Activated CD4-positive, alpha-beta T cell treated with anti-CD3 and anti-CD28 coated beads, Interleukin-2, amount 10 ng/mL, durations not matched to agents 7 days and 5 days (primary cell): ENCODE measurements at places on chromosomes 7 and 10. TPM values are rescaled to one million over a fixed set of nuclear protein-coding genes. Genes with fewer than 3 reads are reported as not detected.

DNA sequence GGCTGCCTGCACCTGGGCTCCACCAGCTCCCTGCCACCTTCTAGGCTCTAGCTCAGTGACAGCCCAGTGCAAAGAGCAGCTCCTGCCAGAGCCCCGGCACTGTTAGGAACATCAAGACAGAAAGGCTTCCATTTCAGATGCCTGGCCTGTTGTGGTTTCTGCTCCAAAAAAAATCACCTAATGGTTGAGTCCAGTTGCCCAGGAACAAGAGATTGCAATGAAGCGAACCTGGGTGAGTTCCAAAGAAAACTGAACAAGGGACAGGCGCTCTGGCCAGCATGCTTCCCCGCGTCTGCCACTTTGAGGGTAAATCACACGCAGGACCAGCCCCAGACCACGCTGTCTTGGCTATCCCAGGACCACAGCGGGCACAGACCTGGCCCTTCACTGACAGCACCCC is 47.0 kb upstream of the RASGEF1A start:
- no peak for DNase-seq

GRCh38 chr10:1213252-1214070 is 157.3 kb downstream of the WDR37 start:
- no peak for DNase-seq

DNA sequence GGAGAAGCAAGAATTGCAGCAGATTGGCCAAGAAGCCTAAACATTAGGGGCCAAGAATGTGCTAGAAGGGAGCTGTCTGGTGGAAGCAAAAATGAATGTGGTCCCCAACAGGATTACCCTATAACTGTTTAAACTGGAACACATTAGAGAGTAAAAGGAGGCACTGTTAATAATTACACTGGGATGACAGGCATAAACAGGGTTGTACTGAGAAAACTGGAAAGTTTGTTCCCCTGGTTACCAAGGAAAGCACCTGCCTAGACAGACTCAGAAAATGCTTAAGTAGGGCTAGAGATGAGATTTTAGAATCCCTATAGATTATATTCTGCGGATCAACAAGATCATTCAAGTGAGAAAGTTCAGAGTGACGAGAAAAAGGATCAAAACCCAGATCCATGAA is 100.8 kb downstream of the CTTNBP2 start:
- DNase-seq: no peak

DNA sequence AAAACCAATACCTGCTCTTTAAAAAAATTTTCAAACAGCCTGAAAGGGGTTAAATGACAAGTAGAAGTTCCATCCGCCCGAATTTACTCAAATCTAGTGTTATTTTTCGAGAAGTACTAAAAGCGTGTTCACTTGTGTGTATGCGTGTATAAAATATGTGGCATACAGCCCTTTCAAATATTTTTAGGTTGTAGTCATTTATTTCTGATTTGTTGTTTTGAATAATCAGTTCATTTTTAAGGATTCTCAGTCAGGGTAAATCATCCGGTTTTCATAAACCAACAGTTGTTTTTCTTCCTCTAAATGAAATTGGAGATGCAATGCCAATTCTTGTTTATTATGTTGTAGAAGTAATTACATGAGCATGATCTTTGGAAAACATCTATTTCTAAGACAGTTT is 6.9 kb upstream of the SUN1 start:
- DNase-seq: no peak

- no peak for DNase-seq
These were observed 9.3 kb downstream of the ADD3 start for GRCh38 chr10:110017052-110017451.

- no peak for DNase-seq
These were observed 11.4 kb downstream of the PDIA4 start for GRCh38 chr7:149016876-149017275.

- no peak for DNase-seq
These were observed 10.3 kb downstream of the FAM3C start for GRCh38 chr7:121385800-121386179.

DNA sequence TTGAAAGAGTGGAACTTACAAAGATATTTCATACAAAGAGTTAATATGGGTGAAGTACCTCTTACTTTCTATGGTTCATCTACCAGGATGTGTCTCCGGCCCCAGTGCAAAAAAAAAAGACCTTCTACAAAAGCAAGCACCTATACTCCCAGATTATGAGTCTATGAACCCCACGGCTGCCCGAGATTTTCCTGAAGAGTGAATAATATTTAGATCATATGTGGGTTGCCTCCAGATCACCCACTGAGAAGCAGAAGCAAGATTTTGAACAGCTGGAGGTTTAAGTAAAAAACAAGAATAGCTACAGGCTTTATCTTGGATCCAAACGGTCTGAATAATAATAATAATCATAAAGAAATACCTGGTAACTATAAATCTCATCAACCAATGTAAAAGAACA is 207.7 kb downstream of the SKAP2 start:
- no peak for DNase-seq

GRCh38 chr10:35372329-35372728 is 36.0 kb downstream of the CCNY start:
- no peak for DNase-seq

The FAM20C gene
- 0.47 TPM for total RNA-seq

DNA sequence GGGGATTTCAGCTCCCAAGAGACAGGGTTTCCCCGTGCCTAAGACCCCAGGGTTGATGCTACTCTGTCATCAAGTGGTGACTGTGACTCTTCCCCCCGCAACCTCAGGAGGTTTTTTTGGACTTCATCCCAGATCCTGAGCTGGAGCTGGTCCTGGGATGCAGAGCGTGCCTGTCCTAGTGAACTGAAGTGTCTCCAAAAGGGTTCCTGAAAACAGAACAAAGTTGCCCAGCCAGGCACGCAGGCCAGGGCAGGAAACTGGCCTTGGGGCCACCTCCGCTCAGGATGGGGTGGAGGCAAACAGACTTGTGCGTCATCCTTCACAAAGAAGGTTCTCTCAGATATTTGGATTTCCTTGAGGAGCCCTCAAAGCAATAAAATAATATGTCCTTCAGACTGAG is 118.9 kb downstream of the ITIH5 start:
- no peak for DNase-seq

DNA sequence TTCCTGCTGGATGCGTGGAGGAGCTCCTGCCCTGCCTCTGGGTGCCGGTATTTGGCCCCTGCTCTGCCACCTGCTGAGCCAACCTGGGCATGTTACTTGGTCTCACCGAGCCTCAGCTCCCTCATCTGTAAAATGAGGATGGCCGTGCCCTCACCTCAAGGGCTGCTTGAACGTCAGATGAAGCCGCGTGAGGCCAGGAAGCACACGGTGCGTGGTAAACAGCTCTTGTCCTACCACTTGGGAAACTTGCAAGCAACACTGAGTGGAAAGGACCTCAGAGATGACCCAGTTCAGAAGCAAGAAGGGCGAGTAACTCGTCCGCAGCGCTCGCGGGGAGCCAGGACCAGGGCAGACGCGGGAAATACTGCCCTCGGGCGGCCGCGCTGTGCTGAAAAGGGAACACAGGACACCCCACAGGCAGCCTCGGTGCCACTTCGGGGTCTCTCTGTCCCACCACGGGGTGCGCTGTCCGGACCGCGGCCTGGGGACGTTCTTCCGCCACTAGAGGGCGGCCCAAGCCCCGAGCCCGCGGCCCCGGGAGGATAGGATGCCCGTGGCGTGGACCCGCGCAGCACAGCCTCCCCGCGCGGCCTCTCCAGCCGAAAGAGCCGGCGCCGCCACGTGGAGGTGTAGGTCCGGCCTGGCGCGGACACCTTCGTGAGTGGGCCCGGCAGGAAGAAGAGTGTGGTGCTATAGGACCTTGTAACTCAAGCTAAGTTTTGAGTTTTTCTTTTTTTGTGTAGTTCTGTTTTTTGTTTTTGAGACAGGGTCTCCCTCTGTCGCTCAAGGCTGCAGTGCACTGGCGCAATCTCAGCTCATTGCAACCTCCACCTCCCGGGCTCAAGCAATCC is 94.1 kb downstream of the PRKAG2 start:
- peak; percentile 66 for DNase-seq

GRCh38 chr10:69337296-69338132 is 59.2 kb downstream of the HK1 start:
- no peak for DNase-seq

The NKX2-3 gene
- not detected for total RNA-seq

DNA sequence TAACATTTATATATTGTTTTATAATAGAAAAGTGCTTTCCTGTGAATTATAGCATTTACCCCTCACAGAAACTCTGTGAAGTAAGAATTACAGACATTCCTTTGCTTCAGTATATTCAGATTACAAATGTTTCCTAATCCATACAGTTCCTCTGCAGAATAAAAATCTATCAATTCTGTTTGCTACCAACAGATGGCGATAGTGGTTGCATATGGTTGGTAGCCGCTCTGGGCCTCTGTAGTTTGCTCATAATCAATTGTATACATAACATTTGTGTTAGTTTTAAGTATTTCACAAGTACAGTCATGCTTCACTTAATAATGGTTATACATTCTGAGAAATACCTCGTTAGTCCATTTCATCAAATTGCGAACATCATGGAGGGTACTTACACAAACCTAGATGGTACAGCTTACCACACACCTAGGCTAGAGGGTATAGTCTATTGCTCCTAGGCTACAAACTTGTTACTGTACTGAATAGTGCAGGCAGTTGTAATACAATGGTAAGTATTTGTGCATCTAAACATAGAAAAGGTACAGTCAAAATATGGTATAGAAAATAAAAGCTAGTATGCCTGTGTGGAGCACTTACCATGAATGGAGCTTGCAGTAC is 94.4 kb upstream of the STEAP4 start:
- no peak for DNase-seq

GRCh38 chr10:42697926-42698325 is 59.6 kb upstream of the ZNF33B start:
- DNase-seq: no peak

The CDH23 gene
- 4.0 TPM for total RNA-seq

DNA sequence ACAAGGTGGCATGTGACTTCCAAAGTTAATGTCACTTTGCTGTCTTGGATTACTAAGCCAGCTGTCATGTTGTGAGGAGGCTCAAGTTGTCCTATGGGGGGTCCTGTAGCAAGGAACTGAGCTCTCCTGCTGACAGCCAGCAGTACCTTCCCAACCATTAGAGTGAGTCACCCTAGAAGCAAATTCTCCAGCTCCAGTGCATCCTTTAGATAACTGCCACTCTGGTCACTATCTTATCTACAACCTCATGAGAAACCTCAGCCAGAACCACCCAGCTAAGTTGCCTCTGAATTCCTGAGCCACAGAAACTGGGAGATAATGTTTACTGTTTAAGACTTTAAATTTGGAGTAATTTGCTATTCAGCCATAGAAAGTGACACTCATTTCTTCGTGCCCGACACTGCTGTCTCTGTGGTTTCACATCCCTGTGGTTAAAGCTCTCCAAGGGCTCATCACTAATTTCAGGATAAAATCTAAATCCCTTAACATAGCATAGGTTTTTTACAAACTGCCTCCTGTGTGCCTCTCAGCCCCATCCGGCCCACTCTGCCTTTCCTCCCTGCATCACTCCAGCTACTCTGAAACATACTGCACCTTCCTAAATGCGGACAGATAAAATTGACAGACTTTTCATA is 83.5 kb downstream of the PRR15 start:
- no peak for DNase-seq

The FRG2B gene
- total RNA-seq: not detected

The SPDYE6 gene
- total RNA-seq: not detected

GRCh38 chr7:119472408-119473038 is 800.5 kb upstream of the KCND2 start:
- no peak for DNase-seq

DNA sequence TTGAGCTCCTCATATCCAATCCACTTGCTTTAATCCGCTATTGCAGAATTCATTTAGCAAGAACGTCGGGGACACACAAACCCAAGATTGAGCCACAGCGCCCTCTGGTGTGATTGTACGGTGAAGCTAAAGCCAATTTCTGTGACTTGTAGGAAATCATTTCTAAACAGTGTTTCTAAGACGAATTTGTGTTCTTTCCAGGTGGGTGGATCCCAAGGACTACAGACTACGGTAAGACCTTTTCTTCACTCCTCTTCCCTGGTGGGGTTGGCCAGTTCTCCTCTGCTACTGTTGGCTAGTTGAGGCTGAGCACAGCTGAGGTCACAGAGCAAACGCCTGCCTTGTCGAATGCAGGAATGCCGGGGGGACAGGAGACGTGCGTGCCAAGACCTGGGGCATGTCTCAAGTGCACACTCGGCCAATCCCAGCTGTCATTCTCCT is 5.2 kb downstream of the DMBT1 start:
- DNase-seq: peak; percentile 74

GRCh38 chr10:118116715-118117449 is 70.1 kb upstream of the RAB11FIP2 start:
- no peak for DNase-seq

The ADIRF gene
- total RNA-seq: not detected

DNA sequence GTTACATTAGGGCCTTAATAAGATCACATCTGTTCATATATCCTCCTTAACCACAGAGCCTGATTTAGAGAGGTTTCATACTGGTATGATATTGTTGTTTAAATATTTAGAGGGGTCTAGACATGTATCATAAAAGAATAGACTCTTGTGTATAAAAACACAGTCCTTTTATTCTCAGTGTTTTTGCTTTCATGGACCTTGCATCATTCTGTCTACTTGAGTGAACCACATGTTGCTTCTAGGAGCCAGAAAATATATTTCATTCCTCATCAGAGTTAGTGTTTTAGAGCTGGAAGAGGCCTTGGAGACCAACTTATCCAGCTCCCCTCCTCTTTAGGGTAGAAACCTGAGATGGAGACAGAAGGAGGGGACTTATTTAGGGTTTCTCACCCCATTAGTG is 312.8 kb downstream of the LRMDA start:
- no peak for DNase-seq

DNA sequence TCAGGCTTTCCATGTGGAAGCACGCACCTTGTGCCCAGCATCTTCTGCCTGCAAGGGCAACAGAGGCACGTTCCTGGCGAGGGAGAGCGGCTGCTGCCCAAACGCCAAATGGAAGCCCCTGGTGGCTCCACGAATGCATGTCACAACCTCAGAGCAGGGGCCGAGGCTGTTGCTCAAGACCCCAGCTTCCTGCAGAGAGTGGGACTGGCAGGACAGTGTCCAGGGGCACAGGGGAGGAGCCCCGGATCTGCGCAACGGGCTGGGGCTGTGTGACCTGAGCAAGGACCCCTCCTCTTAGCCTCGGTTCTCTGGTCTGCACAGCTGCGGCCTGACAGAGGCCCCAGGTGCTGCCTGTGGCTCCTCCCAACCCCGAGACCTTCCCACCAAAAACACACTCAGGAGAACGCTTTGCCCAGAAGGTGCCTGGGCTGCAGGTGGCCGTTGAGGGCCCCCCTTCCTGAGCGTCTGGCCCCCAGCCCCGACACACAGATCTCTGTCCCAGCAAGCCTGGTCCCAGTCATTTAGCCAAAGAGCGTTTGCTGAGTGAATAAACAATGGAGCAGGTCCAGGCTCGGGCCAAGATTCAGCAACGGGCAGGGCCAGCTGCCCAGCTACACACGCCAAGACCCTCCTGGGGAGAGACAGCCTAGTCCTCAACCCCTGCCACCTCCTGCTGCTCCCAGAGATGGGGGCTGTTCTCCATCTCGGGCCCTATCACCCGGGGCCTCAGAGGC is 1.2 kb downstream of the MICALL2 start:
- DNase-seq: no peak

DNA sequence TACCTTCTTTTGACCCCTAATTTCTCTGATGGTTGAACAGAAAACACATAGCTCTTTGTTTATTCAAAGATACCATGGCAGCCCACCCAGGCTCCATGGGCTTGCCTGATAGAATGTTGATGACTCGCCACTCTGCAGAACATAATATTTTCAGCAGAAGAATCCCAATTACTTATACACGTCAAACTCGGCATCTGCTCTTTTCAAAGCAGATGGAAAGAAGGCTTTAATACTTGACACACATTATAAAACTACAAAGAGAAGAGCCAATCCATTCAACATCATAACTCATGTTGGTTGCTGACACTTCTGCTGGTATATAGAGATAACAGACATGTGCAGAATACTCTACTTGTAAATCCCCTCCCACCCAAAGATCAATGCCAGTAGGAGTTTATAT is 69.0 kb downstream of the FOXI2 start:
- no peak for DNase-seq

The CYP17A1 gene
- not detected for total RNA-seq
